Progenitor cell of endocrine pancreas (in vitro differentiated cells): ENCODE measurements at places on chromosomes 2 and 18.

- H3K27ac ChIP-seq = no peak overlapping the region
- H3K36me3 ChIP-seq = no peaks in the 10 kb centered on the region
- DNase-seq = no peak
- H3K4me1 ChIP-seq = no peaks in the 10 kb centered on the region
- H3K4me3 ChIP-seq = no peak overlapping the region
Measured at GRCh38 chr18:63539904-63540510, 2.2 kb upstream of the SERPINB12 start.

DNA sequence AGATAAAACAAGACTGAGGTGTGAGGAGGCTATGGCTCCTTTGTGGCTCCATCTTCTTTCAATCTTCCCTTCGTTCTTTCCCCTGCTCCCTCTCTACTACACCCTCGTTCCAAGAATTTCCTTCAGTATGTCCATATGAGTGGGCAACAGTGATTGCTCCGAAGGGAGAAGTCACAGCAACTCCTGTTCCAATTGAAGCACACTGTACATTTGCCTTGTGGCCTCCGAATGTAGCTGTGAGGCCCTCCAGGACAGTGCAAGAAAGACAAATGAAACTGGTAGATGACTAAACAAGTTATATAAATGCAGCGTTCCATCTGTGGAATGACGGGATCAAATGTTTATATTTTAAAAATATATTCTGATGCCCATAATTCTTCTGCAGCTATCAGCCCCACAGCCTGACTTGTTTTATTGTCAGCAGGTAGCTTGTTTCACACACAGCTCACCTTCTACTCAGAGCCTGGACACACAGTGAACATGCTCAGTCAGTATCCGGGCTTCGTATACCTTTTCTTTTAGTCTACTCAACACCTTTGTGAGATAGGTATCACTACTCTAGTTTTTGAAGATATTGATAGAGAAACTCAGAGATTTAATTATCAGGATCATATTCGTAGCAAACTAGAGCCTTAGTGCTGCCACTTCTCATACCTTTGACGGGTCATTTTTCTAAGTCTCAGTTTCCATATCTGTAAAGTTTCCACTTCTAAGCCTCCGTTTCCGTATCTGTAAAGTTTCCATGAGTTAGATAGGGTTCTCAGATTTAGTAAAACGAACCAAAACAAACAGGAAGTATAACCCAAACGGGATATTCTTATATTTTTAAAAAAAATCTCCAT is 216.7 kb upstream of the STON1 start:
- H3K4me1 ChIP-seq = peaks cover 5% of the 10 kb centered on the region
- no peak overlapping the region for H3K27ac ChIP-seq
- no peaks in the 10 kb centered on the region for H3K27me3 ChIP-seq
- DNase-seq = no peak

GRCh38 chr2:68767031-68767961 is 32.7 kb downstream of the ARHGAP25 start:
- H3K27me3 ChIP-seq = peaks cover 10% of the 10 kb centered on the region
- H3K4me3 ChIP-seq = no peak overlapping the region
- peaks cover 5% of the 10 kb centered on the region for H3K4me1 ChIP-seq
- DNase-seq = no peak
- H3K36me3 ChIP-seq = no peaks in the 10 kb centered on the region

GRCh38 chr2:187934692-187935091 is 357.0 kb upstream of the GULP1 start:
- no peaks in the 10 kb centered on the region for H3K36me3 ChIP-seq
- no peak overlapping the region for H3K27ac ChIP-seq
- no peaks in the 10 kb centered on the region for H3K4me1 ChIP-seq
- H3K27me3 ChIP-seq = no peaks in the 10 kb centered on the region
- H3K4me3 ChIP-seq = no peak overlapping the region

DNA sequence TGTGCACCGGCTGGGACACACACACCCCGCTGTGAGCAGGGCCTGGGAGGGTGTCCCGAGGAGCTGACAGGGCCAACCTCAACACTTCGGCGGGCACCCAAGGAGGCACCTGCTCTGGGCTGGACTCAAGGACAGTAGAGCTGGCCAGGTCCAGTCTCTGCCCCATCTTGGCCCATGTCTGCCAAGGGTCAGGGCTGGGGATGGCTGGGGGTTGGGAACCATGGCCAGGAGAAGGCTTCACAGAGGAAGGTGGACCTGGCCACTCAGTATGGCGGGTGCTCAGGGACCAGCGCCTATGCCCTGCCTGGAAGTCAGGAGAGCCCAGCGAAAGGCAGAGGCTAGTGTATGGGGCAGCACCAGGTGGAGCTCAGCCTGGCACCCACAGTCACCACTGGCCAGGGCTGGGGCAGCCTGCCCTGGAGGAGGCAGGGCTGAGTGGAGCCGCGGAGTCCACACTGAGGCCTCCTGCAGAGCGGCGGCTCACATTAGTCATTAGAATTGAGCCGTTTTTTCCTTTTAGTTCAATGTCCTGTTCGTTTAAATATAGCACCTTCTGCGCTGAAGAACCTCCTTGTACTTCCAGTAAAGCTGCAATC is 4.2 kb downstream of the ERFE start:
- H3K27ac ChIP-seq = no peak overlapping the region
- H3K27me3 ChIP-seq = peaks cover 51% of the 10 kb centered on the region
- no peak overlapping the region for H3K4me3 ChIP-seq

DNA sequence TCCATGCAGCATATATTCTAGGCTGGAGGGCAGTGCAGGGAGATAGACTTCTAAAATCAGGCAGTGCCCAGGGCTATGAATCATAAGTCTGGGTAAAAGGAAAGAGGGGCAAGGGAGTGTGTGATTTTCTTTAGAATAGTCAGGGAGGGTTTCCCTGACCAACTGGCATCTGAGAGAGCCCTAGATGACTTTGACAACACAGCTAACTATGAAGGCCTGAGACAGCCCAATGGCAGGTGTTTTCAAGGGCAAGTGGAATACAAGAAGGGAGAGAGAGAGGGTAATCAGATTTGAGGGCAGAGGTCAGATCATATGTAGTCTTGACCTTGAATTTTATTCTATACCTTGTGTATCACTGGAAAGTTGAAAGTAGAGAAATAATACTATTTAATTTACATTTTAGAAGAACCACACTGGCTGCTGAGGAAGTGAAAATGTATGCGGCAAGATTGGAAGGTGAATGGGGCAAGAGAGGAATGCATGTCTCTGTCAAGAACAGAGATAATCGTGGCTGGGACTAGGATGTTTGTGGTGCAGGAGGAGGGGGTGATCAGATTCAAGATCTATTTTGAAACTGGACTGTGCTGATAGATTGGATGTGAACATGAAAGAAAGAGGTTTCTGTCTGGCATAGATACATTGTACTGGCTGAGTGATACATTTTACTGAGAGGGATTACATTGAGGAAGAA is 1.9 kb upstream of the ITGB6 start:
- H3K36me3 ChIP-seq = no peaks in the 10 kb centered on the region
- H3K27ac ChIP-seq = peak overlapping the region; percentile 2
- H3K27me3 ChIP-seq = no peaks in the 10 kb centered on the region
- H3K4me3 ChIP-seq = no peak overlapping the region
- no peak for DNase-seq

- peaks cover 20% of the 10 kb centered on the region for H3K27me3 ChIP-seq
- DNase-seq = no peak
- H3K27ac ChIP-seq = no peak overlapping the region
- H3K4me1 ChIP-seq = peaks cover 11% of the 10 kb centered on the region
- no peak overlapping the region for H3K4me3 ChIP-seq
Measured at GRCh38 chr18:49618742-49619681, 57.2 kb downstream of the LIPG start.

DNA sequence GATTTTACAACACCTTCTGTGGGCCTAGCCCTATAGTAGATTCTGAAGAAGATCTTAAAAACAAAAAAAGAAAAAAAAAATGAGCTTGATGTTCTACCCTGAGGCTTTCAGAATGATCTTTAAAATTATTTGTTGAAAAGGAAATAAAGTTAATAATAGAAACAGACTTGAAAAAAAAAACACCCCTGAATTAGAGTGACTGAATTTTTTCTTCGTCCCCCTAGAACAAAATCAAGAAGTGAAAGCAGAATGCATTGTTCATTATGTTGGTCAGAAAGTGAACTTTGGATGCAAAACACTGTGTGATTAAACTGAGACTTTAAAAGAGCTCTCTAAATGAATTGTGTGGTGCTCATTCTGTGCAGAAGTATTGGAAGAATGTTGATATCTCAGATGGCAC is 1384.4 kb upstream of the PIK3C3 start:
- no peaks in the 10 kb centered on the region for H3K27me3 ChIP-seq
- no peak overlapping the region for H3K4me3 ChIP-seq
- no peak for DNase-seq
- H3K36me3 ChIP-seq = no peaks in the 10 kb centered on the region
- peaks cover 4% of the 10 kb centered on the region for H3K4me1 ChIP-seq
- H3K27ac ChIP-seq = no peak overlapping the region

- DNase-seq = no peak
- no peaks in the 10 kb centered on the region for H3K36me3 ChIP-seq
- H3K4me1 ChIP-seq = no peaks in the 10 kb centered on the region
- H3K27ac ChIP-seq = no peak overlapping the region
Measured at GRCh38 chr18:38575648-38576047, 1010.0 kb upstream of the CELF4 start.

- H3K36me3 ChIP-seq = no peaks in the 10 kb centered on the region
- H3K27me3 ChIP-seq = peaks cover 32% of the 10 kb centered on the region
Measured at GRCh38 chr2:217993817-217994463, 8.9 kb downstream of the TNS1 start.

GRCh38 chr2:5067816-5068215 is 624.4 kb upstream of the SOX11 start:
- H3K4me3 ChIP-seq = no peak overlapping the region
- no peaks in the 10 kb centered on the region for H3K36me3 ChIP-seq
- no peaks in the 10 kb centered on the region for H3K27me3 ChIP-seq
- no peak for DNase-seq
- H3K4me1 ChIP-seq = peaks cover 1% of the 10 kb centered on the region

DNA sequence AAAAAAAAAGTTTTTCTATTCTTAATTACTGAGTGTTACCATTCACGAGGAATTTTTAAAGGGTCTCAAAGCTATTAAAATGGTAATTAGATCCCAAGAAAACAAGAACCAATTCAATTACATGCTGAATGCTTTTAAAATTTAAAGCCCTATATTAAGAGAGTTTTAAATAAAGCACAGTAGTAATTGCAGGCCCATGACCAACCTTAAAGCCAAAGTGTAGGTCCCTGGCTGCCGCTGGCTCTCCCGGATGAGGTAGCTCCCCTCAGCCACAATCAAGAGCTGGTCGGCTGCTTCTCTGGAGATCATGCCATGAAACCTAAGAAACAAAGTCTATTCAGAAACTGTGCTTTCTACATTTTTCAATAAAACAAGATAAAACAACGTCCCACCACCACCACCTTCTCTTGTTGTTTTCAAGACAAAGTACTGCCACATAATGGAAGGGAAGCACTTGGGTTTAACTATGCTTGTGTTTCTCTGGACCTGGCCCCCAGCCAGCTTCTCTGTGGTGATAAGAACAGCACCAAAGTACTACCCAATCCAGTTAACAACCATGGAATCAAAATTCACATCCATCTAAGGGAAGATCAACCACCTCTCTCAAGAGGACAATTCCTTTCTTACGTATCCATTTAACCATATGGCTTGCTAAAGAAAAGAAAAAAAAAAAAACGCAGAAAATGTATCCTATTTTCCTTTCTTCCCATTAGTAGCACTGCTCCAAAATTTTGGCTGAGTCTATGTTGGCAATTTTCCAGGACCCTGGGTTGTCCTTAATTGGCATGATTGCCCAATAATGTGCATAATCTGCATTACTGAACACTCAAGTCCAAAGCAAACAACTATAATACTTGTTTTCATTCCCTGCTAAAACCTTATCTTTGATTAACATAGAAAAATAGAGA is 90.1 kb downstream of the CHN1 start:
- no peak overlapping the region for H3K4me3 ChIP-seq
- H3K27ac ChIP-seq = no peak overlapping the region
- no peak for DNase-seq
- peaks cover 19% of the 10 kb centered on the region for H3K36me3 ChIP-seq
- H3K4me1 ChIP-seq = peaks cover 1% of the 10 kb centered on the region

DNA sequence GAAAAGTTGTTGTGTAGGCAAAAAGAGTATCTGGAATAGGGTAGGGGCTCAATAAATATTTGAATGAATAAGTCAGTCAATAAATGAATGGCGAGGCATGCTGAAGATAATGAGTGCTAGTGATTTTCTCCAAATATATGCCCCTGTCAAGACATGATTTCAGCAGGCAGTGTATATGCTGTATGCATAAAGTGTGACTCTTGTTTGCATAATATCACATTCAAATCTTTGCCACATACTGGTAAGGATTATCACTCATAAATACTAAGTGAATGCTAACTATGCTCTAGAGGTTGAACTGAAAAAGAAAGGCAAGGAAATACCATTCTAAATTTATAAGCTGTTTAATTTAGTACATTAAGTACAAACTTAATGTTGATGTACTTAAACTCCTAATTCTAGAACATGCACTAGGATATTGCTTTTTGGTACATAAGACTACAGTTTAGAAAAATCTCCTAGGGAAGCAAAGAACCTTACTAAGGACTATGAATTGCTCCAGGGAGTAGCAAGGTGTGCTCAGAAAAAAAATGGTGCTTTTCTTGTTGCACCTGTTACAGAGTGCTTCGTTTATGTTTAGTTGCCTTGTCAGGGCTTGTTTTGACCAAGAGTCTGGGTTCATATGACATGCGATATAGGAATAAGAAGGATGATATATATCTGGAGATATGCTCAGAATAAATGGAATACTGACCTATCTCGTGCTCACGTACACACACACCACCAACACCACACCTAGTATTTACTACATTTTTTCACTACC is 224.0 kb upstream of the TANK start:
- no peak overlapping the region for H3K4me3 ChIP-seq
- H3K4me1 ChIP-seq = peaks cover 1% of the 10 kb centered on the region
- H3K36me3 ChIP-seq = no peaks in the 10 kb centered on the region
- H3K27me3 ChIP-seq = no peaks in the 10 kb centered on the region
- no peak for DNase-seq

- DNase-seq = no peak
- H3K4me1 ChIP-seq = no peaks in the 10 kb centered on the region
- H3K4me3 ChIP-seq = no peak overlapping the region
- no peak overlapping the region for H3K27ac ChIP-seq
- H3K27me3 ChIP-seq = peaks cover 25% of the 10 kb centered on the region
- H3K36me3 ChIP-seq = no peaks in the 10 kb centered on the region
Measured at GRCh38 chr2:240336820-240337427, 98.5 kb upstream of the GPC1 start.

DNA sequence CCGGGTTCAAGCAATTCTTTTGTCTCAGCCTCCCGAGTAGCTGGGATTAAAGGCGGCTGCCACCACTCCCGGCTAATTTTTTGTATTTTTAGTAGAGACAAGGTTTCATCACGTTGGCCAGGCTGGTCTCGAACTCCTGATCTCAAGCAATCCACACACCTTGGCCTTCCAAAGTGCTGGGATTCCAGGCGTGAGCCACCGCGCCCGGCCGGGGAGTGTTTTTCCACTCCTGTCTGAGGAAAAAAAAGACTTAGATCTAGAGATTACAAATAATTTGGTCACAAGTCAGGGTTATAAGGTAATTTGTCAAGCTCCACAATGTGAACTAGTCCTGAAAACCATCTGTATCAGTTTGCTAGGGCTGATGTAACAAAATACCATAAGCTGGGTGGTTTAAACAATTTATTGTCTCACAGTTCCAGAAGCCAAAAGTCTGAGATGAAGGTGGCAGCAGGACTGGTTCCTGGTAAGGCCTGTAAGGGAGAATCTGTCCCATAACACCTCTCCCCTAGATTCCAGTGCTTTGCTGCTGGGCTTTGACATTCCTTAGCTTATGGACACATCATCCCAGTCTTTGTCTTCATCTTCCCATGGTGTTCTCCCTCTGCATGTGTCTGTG is 40.7 kb upstream of the SP3 start:
- peaks cover 33% of the 10 kb centered on the region for H3K4me1 ChIP-seq
- no peaks in the 10 kb centered on the region for H3K36me3 ChIP-seq
- no peak overlapping the region for H3K27ac ChIP-seq
- peaks cover 34% of the 10 kb centered on the region for H3K27me3 ChIP-seq
- no peak overlapping the region for H3K4me3 ChIP-seq
